ENCODE measurements at places on chromosomes 12 and 14. TPM values are rescaled to one million over a fixed set of nuclear protein-coding genes. Genes with fewer than 3 reads are reported as not detected.

- DNase-seq = peak; percentile 46
- H3K27me3 ChIP-seq = no peaks in the 10 kb centered on the region
- no peaks in the 10 kb centered on the region for H3K36me3 ChIP-seq
- H3K4me1 ChIP-seq = peaks cover 54% of the 10 kb centered on the region
- peak overlapping the region; percentile 87 for H3K27ac ChIP-seq
Measured at GRCh38 chr14:102590667-102591099, 1.8 kb upstream of the RCOR1 start.

GRCh38 chr12:117403586-117404139, 42.2 kb upstream of the NOS1 start:
- no peak overlapping the region for H3K27ac ChIP-seq
- no peaks in the 10 kb centered on the region for H3K36me3 ChIP-seq
- H3K4me1 ChIP-seq = peaks cover 9% of the 10 kb centered on the region
- H3K27me3 ChIP-seq = peaks cover 35% of the 10 kb centered on the region

- H3K4me1 ChIP-seq = peaks cover 52% of the 10 kb centered on the region
- no peaks in the 10 kb centered on the region for H3K27me3 ChIP-seq
- peak overlapping the region; percentile 43 for H3K4me3 ChIP-seq
- DNase-seq = no peak
Measured at GRCh38 chr14:35332517-35333263, 40.5 kb downstream of the PSMA6 start.

DNA sequence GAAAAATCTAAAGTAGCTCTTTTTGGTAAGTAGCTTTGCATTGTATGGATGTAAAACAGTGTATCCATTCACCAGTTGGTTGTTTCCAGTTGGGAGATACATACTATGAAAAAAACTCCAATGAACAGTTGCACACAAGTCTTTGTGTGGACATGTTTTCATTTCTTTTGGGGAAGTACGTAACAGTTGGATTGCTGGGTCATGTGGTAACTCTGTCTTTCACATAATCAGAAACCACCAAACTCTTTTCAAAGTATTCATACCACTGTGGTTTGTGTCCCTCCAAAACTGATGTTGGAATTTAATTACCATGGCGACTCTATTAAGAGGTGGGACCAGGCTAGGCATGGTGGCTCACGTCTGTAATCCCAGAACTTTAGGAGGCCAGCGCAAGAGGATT, 58.9 kb upstream of the RESF1 start:
- DNase-seq = no peak
- H3K27ac ChIP-seq = no peak overlapping the region
- H3K4me3 ChIP-seq = no peak overlapping the region

GRCh38 chr12:92070054-92070863, 75.4 kb downstream of the BTG1 start:
- no peaks in the 10 kb centered on the region for H3K27me3 ChIP-seq
- DNase-seq = no peak
- no peak overlapping the region for H3K4me3 ChIP-seq
- H3K27ac ChIP-seq = peak overlapping the region; percentile 32
- no peaks in the 10 kb centered on the region for H3K36me3 ChIP-seq
- peaks cover 22% of the 10 kb centered on the region for H3K4me1 ChIP-seq

- H3K27me3 ChIP-seq = no peaks in the 10 kb centered on the region
- no peaks in the 10 kb centered on the region for H3K4me1 ChIP-seq
- no peak overlapping the region for H3K4me3 ChIP-seq
- peaks cover 5% of the 10 kb centered on the region for H3K36me3 ChIP-seq
- DNase-seq = no peak
Measured at GRCh38 chr14:39734306-39734705, 302.1 kb upstream of the FBXO33 start.

- H3K36me3 ChIP-seq = no peaks in the 10 kb centered on the region
- no peak overlapping the region for H3K4me3 ChIP-seq
- H3K4me1 ChIP-seq = no peaks in the 10 kb centered on the region
- H3K27me3 ChIP-seq = peaks cover 3% of the 10 kb centered on the region
- no peak overlapping the region for H3K27ac ChIP-seq
Measured at GRCh38 chr14:94833633-94834032, 63.7 kb upstream of the GSC start.

DNA sequence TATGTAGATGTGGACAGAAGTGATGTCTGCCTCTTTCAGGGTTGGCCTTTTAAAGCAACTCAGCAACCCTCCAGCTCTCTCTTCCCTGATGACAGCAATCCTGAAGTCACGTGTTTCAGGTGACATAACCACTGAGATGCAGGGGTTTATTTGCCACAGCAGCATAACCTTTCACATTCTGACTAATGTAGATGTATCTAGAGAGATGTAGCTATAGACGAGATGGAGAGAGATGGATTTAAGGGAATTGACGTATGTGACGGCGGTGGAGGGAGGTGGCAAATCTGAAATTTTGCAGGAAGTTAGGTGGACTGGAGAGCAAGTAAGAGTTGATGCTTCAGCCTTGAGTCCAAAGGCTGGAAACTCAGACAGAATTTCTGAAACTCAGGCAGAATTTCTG, 126.0 kb downstream of the ZFP36L1 start:
- DNase-seq = peak; percentile 22
- peak overlapping the region; percentile 89 for H3K27ac ChIP-seq
- no peaks in the 10 kb centered on the region for H3K27me3 ChIP-seq

DNA sequence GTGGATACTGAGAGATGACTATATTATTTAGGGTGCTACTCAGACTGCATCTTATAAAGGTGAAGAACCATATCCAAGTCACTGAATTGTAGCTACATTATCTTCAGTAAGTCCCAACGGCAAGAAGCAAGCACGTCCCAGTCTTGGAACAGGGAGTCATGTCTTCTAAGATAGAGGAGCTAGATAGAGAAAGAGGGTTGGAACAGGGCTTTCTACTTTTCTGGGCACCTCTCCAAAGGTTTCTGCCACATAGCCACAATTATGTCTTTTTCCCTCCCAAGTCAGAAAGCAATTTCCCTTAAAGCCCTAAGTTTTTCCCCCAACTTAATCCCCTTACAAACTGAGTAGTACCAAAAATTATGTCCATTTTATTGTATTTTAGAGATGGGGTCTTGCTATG, 22.4 kb downstream of the MAPK1IP1L start:
- no peak overlapping the region for H3K4me3 ChIP-seq
- no peak for DNase-seq
- no peak overlapping the region for H3K27ac ChIP-seq
- no peaks in the 10 kb centered on the region for H3K27me3 ChIP-seq

- no peak for DNase-seq
- H3K27me3 ChIP-seq = no peaks in the 10 kb centered on the region
- H3K36me3 ChIP-seq = no peaks in the 10 kb centered on the region
- peaks cover 36% of the 10 kb centered on the region for H3K4me1 ChIP-seq
Measured at GRCh38 chr12:8676651-8677050, 14.0 kb upstream of the MFAP5 start.

DNA sequence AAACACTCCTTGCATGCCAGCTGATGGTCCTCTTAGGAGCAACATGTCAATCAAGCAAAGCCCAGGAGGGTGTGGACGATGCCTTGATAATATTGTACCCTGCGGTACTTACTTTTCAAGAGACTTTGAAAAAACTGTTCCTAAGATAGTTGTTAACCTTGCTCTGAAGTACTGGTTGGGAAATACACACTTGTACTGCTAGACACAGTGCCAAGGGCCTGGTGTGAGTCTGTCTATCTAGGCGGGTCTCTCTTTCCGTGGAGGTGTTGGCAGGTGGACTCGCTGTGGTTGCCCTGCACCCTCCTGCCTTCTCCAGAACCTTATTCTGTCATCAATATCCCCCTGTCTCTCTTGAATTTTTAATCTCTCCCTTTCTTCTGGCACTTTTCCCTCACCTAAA, 189.4 kb downstream of the NRXN3 start:
- H3K27ac ChIP-seq = no peak overlapping the region
- H3K27me3 ChIP-seq = peaks cover 11% of the 10 kb centered on the region
- no peak for DNase-seq
- H3K4me1 ChIP-seq = no peaks in the 10 kb centered on the region

DNA sequence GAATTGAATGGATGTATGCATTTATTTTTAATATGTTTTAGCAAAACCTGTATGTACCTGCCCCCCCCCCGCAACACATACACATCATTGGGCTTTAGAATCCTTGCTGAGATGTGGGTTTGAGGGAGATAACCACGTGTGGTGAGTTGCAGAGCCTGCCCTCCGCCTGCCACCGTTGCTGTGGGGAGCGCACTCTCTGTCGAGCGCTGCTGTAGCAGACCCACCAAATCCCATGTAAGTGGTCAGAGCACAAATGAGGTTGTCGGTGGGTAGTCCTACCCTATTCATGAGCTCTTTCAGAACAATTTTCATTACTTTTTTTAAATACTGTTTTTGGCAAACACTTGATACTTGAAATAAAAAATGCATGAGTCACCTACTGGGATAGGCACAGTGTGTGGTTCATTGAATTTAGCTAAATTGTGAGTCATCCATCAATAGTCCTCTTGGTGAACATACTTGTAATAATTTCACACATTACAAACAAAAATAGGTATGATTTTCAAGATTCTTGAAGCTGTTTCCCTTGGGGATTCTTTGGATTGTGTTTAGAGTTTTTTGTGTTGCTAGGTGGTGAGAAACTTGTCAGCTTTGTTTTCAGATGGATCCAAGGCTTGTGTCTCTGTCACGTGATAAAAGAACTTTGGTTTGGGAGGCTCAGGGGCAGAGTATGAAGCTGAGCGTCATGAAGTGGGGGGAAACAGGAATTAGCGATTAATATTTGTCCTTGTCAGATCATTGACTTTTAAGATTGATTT, 107.6 kb downstream of the PTCSC3 start:
- H3K36me3 ChIP-seq = no peaks in the 10 kb centered on the region
- peaks cover 56% of the 10 kb centered on the region for H3K27me3 ChIP-seq
- H3K4me3 ChIP-seq = no peak overlapping the region
- no peak overlapping the region for H3K27ac ChIP-seq

- DNase-seq = no peak
- H3K4me3 ChIP-seq = no peak overlapping the region
- H3K4me1 ChIP-seq = peaks cover 8% of the 10 kb centered on the region
- H3K36me3 ChIP-seq = peaks cover 15% of the 10 kb centered on the region
Measured at GRCh38 chr14:70754991-70755390, 54.3 kb downstream of the MAP3K9 start.

- H3K4me1 ChIP-seq = peaks cover 38% of the 10 kb centered on the region
- H3K4me3 ChIP-seq = no peak overlapping the region
- peak overlapping the region; percentile 83 for H3K27ac ChIP-seq
Measured at GRCh38 chr14:95432144-95433093, 84.0 kb downstream of the SYNE3 start.

- H3K4me3 ChIP-seq = no peak overlapping the region
- no peak overlapping the region for H3K27ac ChIP-seq
- H3K36me3 ChIP-seq = no peaks in the 10 kb centered on the region
- DNase-seq = no peak
Measured at GRCh38 chr12:59408431-59408830, 187.4 kb upstream of the SLC16A7 start.

- H3K4me3 ChIP-seq = no peak overlapping the region
- H3K27ac ChIP-seq = no peak overlapping the region
- no peaks in the 10 kb centered on the region for H3K36me3 ChIP-seq
- H3K27me3 ChIP-seq = peaks cover 23% of the 10 kb centered on the region
Measured at GRCh38 chr14:97854918-97855317, 1057.7 kb downstream of the VRK1 start.

DNA sequence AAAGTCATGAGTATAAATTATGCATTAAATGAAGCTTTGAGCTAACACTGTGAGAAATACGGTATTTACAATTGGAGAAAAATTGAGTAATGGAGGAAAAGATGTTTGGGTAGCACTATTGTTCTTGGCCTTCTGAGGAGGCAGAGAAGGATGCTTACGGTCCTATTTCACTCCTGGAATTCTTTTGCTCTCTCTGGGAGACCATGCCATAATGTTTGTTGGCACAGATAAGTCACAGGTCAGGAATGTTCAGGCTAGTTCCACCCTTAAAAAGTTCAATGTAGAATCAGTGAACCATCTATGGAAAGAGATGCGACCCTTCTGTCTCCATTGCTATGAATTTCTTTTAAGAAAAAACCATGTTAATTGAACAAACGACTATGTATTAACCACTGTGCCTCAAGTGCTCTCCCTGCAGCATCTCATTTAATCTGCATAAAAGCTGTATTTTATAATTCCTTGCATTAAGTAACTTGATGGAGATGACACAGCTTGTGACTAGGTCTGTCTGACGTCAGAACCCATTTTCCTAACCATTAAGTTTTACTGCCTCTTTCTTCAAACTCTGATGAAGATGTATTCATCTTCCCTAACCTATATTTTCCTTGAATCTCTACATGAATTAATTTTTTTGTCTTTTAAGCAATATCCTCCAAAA, 9.5 kb downstream of the BATF start:
- no peak for DNase-seq
- no peak overlapping the region for H3K4me3 ChIP-seq
- H3K27me3 ChIP-seq = no peaks in the 10 kb centered on the region

- H3K27me3 ChIP-seq = peaks cover 62% of the 10 kb centered on the region
- H3K36me3 ChIP-seq = no peaks in the 10 kb centered on the region
- no peaks in the 10 kb centered on the region for H3K4me1 ChIP-seq
- H3K27ac ChIP-seq = no peak overlapping the region
Measured at GRCh38 chr12:5008661-5009060, 35.0 kb upstream of the KCNA5 start.

LMO3 gene
- total RNA-seq = 0.53 TPM

BCL2L2 gene
- 27.9 TPM for total RNA-seq

CLEC4D gene
- not detected for total RNA-seq

STAC3 gene
- 10.6 TPM for total RNA-seq

KLRK1 gene
- total RNA-seq = not detected

SLC38A6 gene
- 16.9 TPM for total RNA-seq

RNU4-1 gene
- 5,368 TPM for total RNA-seq

SERPINA1 gene
- 1.2 TPM for total RNA-seq

TAS2R43 gene
- total RNA-seq = 1.9 TPM

OR4K2 gene
- total RNA-seq = not detected
